Left lung (tissue), 14 donors: ENCODE measurements at places on chromosomes 3 and 15. TPM values are rescaled to one million over a fixed set of nuclear protein-coding genes. Genes with fewer than 3 reads are reported as not detected.
A peak's percentile ranks its signal among the peaks of the same experiment; 100 is the strongest.

DNA sequence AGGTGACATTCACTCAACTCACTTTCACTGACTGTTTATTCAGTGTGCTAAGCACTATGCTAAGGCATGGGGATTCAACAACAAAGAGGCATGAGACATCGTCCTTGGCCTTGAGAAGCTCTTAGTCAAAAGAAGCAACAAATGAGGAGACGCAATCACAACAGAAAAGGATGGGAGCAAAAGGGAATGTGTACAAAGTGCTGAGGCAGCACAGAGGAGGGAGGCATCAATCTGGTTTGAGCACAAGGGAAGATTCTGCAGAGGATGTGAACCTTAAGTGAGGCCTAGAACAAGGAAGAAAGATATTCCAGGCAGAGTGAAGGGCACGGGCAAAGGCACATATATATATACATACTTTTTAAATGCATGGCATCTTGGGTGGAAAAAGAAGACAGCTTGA is 151.3 kb downstream of the ERC2 start:
- no peak for DNase-seq

DNA sequence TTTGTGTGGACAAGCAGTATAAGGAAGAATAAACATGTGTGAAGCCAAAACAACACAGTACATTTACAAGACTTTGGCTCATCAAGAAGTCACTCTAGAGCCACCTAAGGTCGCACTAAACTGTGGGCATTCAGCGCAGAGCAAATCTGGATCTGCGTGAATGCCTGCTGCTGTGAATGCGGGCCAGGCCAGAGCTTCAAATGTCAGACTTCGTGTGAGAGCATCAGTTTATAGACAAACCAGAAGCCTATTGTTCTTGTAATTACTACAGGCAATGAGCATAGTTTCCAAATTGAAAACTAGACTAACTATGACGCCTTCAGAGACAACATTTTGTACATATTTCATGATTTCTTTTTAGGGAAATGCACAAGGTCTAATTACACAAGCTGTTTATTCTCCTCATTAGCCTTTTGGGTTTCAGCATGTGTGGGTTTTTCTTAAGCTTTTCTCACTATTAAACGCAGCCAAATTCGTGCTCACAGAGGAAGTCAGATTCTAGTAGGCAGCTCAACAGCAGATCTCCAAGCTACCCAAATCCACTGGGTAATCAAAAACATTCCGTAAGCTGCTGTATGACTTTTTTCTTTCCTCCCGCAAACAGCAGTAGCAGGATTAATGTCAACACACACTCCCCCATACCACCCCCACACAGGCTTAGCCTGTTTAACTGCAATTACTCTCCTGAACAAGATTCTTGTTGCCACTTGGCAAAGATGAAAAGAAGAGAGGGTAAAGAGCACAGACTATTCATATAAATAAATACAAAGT is 84.5 kb upstream of the SETMAR start:
- no peak for DNase-seq

DNA sequence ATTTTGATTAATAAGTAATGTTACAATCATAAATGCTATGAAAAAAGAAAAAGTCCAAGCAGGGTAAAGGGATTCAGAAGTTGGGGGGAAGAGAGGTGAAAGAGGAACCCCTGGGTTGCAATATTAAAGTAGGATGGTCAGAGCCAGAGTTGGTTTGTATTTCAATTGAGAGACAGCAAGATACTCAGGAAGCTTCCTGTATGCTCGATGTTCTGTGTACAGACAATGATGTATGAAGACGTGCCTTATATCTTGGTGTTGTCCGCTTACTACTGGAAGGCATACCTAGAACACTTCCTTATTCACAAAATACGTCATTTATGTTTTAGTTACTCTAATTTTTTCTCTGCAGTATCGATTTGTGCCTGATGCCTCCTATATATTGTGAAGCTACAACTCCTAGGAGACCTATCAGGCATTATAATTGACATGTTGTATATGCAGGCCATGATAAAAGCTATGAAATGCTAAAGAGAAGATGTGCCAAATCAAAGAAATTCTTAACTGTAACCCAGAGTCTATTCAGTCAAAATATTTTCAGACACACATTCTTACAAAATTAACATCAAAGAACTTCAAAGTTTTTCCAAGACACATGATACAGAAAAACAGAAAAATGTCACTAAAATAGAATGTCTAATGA is 87.5 kb downstream of the TBL1XR1 start:
- no peak for DNase-seq

DNA sequence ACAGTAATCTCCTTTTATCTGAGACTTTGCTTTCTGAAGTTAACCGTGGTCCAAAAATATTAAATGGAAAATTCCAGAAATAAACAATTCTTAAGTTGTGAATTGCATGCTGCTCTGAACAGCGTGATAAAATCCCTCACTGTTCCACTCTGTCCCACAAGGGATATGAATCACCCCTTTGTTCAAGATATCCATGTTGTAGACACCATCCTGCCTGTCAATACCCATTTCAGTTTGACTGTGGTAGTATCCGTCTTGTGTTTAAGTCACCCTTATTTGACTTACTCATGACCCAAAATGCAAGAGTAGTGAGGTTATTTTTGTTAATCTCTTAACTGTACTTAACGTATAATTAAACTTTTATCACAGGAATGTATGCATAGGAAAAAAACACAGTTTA is 435.0 kb downstream of the SHQ1 start:
- DNase-seq = no peak

- DNase-seq = no peak
Measured at GRCh38 chr3:125121246-125122010, 65.6 kb upstream of the HEG1 start.

DNA sequence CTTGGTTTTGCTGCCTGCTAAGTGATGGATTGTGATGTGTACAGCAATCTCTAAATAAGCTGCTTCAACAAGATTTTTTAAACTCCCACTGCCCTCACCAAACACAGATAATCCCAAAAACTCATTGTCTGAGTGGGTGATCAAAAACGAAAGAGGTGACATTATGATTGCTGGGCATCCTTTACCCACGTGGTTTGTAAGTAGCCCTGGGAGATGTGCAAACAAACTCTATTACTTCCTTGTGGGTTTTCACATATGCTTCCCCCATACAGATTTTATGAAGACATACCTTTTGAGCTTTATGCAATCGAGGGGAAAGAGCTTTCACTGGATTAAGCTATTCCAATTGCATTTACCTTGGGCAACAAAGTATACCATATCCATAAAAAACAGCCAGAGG is 1000.4 kb downstream of the FHIT start:
- DNase-seq = no peak

- DNase-seq = no peak
Measured at GRCh38 chr3:18679238-18679637, 254.1 kb upstream of the SATB1 start.

- DNase-seq = no peak
Measured at GRCh38 chr3:60591267-60591666, 660.0 kb downstream of the FHIT start.

- no peak for DNase-seq
Measured at GRCh38 chr15:80736560-80736959, 41.5 kb downstream of the ABHD17C start.

DNA sequence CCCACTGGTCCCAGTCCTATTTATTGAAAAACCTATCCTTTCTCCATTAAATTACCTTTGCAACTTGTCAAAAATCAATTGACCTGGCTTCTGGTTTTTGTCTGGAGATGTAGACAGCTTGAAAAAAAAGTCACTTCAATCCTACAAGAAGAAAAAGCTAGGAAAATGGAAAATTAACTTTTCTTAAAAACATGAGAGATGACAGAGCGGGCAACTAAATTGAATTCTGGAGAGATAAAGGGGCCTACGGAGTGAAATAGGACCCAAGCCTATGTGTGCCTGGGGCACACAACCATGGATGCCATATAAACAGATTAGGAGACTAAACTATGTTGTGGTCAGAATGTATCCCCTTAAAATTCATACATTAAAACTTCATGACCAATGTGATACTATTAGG is 363.3 kb upstream of the SLCO3A1 start:
- no peak for DNase-seq

- no peak for DNase-seq
Measured at GRCh38 chr3:4746241-4746958, 232.8 kb upstream of the BHLHE40 start.

DNA sequence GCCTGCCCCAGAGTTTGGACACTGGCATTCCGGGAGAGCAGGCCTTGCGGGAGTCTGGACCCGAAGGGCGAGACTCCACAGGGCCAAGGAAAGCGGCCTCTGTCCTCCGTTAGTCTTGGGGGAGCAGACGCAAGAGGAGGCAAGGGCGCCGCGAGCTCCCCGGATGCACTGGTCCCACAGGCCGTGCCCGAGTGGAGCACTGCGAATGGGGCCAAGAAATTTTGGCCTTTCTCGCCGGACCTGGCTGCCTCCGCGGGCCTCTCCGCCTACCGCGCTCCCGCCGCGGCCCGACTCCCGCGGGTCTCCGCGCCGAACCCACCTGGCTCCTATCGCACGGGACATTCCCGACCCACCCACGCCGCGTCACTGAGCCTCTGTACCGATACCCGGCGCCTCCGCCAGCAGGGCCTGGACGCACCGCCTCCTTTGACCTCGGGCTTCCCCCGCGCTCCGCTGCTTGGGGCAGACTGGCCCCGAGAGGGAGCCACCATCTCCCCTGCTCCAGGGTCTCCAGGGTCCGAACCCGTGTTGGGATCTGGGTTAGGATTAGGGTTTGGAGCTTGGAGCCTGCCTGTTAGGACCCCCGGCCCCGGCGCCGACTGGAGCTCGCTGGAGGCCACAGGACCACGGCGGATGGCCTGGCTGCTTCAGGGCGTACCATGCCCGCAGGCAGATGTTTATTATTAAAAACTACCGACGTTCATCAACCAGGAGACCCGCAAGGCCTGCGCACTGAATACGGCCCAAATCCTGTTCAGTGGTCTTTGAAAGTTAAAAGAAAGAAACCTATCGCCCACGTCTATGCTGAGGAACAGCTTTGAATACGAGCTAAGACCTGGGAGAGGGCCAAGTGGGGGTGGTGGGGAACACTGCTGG is 11.7 kb downstream of the SHOX2 start:
- DNase-seq = peak; percentile 79

Gene TMCO5A
- total RNA-seq = not detected

Gene UBA7
- 121 TPM for total RNA-seq

Gene INO80
- total RNA-seq = 20.1 TPM

Gene TRPM1
- not detected for total RNA-seq
